ENCODE measurements at places on chromosomes 1 and 21.

DNA sequence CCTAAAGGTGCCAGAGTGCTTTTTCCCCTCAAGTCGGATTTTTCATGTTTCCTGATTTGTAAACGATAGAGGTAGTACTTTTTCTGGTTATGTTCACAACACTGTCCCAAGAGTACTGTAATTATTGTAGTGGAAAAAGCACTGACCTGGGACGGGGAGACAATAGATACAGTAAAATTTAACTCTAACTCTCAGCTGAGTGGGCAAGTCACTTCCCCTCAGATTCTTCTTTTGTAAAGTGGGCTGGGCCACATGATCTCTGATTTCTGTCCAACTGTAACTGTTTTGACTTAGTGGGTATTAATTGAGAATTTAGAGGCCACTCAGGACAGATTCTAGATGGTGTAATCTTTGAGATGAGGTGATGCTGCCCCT is 19.1 kb downstream of the MARCKSL1 start:
- no peak for DNase-seq

DNA sequence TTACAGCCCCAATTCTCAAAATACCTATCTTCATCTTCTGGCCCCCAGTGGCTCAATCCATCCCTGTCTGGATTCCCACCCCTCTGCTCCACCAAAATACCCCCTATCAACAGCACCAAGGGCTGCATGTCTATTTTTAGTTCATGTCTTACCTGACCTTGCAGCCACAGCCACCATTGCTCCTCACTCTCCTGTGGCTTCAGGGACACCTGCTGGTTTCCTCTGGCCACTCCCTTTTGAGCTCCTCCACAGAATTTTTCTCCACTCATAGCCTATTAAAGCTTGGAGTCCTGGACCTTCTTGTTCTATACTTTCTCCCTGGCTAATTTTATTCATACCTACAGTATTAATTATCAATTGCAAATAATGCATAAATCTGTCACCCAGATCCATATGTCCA is 125.3 kb upstream of the NGF start:
- DNase-seq: no peak

- DNase-seq: no peak
These were observed 423.0 kb downstream of the RPS6KC1 start for GRCh38 chr1:213474054-213474453.

- no peak for DNase-seq
These were observed 31.8 kb downstream of the UBE2U start for GRCh38 chr1:64235181-64235580.

- DNase-seq: peak; percentile 63
These were observed 448 bp upstream of the ASAP3 start for GRCh38 chr1:23484253-23485001.

DNA sequence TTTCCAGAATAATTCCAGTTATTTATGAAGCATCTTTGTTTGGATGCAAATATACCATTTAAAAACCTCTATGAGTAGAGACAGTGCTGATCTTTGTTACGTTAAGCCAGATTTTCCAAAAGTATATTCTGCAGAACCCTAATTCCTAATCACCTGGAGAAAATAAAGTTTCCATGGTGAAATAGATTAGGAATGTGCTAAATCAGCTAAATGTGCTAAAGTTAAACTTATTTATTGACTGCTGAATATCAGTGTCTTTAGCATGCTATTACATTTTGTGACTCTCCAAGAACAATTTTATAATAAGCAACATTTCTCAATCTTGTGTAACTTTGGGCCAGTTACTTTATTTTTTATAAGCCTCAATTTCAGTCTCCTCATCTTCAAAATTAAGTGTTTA is 196.3 kb upstream of the NFIA start:
- DNase-seq: no peak

GRCh38 chr1:30694280-30695175 is 28.9 kb downstream of the MATN1 start:
- no peak for DNase-seq

- DNase-seq: no peak
These were observed 161.8 kb downstream of the PCBP3 start for GRCh38 chr21:45805321-45805720.

DNA sequence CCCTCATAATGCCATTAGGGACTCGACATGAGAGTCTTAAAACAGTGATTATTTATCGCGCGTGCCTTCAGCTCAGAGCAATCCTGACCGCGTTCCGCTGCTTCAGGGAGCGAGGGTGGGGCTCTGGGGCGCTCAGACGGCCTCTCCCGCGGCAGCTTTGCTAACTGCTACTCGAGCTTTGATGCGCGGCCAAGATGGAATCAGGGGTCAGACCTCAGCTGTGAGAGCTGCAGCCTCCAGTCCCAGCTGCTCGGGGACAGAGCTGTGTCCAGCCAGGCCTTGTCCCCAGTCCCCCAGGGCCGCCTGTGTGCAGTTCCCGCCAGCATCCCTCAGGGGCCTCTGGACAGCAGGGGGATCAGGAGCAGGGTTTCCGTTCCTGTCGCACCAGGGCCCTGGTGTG is 104.6 kb upstream of the TTC34 start:
- peak; percentile 24 for DNase-seq

- DNase-seq: no peak
These were observed 547 bp downstream of the PDPN start for GRCh38 chr1:13583966-13584791.

DNA sequence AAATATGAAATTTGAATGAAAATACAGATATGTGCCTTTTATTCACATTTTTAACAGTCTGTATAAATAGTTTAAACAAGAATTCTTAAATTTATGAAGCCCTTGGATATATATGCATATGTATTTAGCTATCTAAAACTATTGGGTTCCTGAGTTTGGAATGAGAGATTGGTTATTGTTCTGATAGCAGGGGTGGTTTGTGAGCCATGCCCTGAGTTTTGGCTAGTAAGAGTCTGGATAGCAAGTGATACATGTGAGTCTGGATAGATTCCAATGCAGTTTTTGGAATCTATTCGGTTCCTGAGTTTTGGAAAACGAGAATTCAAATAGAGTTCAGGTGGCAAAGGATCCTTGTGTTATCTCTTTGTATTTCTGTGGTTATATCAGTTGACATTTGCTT is 2.8 kb downstream of the MAN1A2 start:
- DNase-seq: no peak

DNA sequence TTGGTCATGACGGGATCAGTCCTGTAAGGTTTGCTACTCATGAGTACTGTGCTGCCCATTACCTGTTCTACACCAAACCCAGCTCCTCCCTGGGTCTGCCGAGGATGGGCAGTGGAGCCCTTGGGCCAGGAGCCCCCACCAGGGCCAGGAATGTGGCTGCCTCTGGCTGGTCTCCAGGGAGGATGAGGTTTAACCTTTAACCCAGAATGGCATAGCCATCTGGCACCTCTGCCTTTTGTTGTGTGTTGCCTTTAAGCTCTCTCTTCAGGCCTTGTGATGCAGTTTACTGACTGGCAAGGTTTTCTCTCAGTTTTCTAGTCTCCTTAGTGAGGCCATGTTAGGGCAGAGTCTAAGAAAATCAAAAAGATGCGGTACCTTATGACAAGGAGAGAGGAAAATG is 38.6 kb downstream of the SIPA1L2 start:
- DNase-seq: no peak

GRCh38 chr1:1535201-1536018 is 5.0 kb downstream of the TMEM240 start:
- no peak for DNase-seq

GRCh38 chr1:4585216-4585615 is 69.2 kb upstream of the AJAP1 start:
- DNase-seq: no peak

- DNase-seq: no peak
These were observed 16.2 kb upstream of the LY9 start for GRCh38 chr1:160779626-160780397.

DNA sequence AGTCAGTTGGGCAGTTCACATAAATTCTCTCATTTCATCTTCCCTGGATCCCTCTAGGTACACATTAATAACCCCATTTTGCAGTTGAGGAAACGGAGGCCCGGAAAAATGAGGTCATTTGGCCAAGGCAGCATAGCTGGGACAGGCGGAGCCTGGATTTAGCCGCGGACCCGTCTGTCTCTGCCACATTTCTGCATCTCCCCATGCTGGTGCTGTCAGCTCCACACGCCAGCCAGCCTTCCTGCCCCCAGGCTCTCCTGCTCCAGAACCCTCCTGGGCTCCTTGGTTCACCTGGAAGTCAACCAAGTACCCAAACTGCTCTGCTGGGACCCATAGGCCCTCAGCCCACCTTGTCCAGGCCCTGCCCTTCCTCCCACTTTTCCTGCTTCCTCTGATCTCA is 7.6 kb downstream of the FOXO6 start:
- no peak for DNase-seq

GRCh38 chr1:59945790-59946189 is 19.2 kb upstream of the CYP2J2 start:
- no peak for DNase-seq

- DNase-seq: no peak
These were observed 953 bp upstream of the NDUFS2 start for GRCh38 chr1:161200992-161201835.

- DNase-seq: no peak
These were observed 15.4 kb downstream of the RABGAP1L start for GRCh38 chr1:174174461-174175329.

DNA sequence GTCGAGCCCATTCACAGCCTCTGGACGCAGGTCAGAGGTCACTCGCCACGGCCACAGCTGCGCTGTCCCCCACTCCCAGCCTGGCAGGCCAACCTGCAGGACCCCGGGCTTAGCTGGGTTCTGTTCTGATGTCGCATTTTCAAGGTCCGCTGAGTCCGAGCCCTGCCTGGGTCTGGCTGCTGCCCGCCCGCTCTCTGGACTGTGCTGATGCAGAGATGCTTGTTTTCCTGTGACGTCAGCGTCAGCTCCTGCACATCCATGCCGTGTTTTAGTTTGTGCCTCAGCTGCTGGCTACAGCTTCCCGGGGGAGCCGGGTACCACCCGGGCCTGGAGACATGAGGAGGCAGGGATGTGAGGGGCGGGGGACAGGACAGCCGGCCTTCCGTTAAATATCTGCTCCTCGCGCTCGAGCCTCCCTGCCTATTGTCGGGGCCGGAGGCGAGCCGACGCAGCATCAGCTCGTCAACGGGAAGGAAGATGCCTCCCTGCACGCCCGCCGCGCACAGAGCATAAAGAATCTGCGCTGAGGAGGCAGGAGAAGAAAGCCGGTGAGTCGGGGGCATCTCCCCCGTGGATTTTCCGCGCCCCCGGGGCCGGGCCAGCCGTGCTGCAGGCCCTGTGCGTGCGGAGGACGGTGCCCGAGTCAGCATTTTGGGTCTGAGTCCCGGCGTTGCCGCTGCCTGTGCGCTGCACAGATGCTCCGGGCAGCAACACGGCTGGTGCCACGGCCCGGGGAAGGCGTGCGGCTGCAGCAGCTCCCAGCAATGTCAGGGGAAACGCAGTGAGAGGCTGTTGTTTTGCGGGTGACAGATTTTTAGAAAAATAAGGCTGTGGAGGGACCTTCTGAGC is 23.4 kb downstream of the PRKCZ start:
- peak; percentile 91 for DNase-seq

- no peak for DNase-seq
These were observed 24.7 kb downstream of the EPHX1 start for GRCh38 chr1:225834417-225835329.

- DNase-seq: no peak
These were observed 193.2 kb downstream of the TGFB2 start for GRCh38 chr1:218538341-218538740.

DNA sequence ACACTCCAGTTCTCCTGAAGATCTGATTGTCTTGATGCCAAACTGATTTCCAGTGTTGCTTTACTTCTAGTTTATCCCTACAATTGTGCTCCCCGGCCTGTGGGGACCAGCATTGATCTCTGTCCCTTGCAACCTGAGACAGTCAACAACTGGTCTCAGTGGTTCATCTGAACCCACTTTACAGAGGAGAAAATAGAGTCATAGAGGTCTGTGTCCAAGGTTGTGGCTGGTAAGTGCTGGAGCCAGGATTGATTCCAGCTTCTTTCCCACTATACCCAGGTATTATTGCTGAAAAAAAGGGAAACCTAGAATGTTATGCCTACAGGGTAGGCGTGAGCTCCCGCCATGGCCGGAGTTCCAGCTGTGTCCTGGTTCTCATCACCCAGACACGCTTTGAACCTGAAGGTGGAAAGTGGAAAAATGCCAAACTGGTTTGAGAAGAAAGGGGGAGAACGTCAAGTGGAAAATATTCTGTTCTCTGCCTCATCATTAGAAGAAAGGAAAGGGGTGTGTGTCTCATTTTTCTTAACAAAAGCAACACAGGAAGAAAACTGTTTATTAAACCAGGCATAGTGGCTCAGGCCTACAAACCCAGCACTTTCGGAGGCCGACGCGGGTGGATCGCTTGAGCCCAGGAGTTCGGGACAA is 60.7 kb upstream of the ITPKB start:
- DNase-seq: no peak

- no peak for DNase-seq
These were observed 602.9 kb upstream of the CAMK1G start for GRCh38 chr1:208980605-208981004.

DNA sequence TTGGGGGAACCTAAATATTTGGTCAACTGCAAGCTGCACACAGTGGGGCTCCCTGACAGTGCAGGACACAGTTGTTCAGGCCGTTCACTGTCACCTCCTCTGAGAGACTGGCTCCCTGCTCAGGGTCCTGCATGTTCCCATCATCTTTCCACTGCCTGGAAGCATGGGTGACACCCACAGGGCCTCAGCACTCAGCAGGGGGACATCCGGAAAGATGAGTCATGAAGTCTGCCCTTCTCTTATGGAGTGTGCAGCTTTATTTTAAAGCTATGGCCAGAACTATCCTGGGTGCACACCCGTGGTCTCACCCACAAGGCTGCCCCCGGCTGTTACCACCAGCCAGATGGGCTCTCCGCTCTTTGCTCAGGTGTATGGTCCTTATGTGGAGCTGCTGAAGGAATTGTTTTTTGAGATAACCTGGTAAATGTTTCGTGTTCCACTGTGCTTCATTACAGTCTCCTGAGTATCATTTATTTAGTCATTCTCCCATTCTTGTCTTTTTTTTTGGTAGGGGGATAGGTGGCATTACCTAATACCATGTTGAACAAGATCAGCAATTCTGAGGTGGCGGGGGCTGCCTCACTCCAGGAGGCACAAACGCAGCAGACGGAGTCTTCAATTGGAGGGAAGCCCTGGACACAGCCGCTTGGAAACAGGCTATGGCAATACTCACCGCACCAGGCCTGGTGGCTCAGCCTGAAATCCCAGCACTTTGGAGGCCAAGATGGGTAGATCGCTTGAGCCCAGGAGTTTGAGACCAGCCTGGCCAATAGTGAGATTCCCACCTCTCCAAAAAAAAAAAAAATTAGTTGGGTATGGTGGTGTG is 14.3 kb downstream of the TRIM11 start:
- DNase-seq: no peak

GRCh38 chr1:23497777-23498439 is 13.9 kb upstream of the ASAP3 start:
- DNase-seq: no peak

DNA sequence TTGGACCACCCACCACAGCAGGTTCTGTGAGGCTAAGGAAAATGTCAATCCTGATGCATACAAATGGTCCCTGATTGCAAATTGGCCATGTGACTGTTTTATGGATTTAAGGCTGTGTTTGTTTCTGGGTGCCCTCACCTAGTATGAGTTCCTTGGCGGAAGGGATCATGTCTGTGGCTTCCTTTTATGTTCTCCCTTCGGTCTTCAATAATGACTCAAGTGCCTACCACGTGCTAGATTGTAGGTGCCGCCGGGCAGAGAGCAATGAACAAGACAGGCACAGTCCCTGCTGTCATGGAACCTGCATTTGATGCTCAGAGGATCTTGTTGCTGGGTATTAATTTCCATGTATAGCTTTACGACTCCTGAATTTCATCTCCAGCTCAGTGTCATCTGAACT is 9.8 kb upstream of the VWA5B1 start:
- no peak for DNase-seq

- DNase-seq: no peak
These were observed 280.7 kb downstream of the TM2D1 start for GRCh38 chr1:61444288-61444687.

GRCh38 chr1:201614262-201615015 is 75.5 kb downstream of the NAV1 start:
- no peak for DNase-seq

Data from dorsolateral prefrontal cortex (tissue), 122 donors.